ENCODE measurements at places on chromosomes 4 and X.

GRCh38 chr4:41696763-41697162 is 51.8 kb downstream of the PHOX2B start:
- no peak for DNase-seq

- DNase-seq: no peak
These were observed 14.0 kb downstream of the MTM1 start for GRCh38 chrX:150582338-150582948.

GRCh38 chr4:113103556-113103955 is 54.1 kb downstream of the ANK2 start:
- DNase-seq: no peak

- DNase-seq: no peak
These were observed 157.3 kb downstream of the GBA3 start for GRCh38 chr4:22850055-22850454.

DNA sequence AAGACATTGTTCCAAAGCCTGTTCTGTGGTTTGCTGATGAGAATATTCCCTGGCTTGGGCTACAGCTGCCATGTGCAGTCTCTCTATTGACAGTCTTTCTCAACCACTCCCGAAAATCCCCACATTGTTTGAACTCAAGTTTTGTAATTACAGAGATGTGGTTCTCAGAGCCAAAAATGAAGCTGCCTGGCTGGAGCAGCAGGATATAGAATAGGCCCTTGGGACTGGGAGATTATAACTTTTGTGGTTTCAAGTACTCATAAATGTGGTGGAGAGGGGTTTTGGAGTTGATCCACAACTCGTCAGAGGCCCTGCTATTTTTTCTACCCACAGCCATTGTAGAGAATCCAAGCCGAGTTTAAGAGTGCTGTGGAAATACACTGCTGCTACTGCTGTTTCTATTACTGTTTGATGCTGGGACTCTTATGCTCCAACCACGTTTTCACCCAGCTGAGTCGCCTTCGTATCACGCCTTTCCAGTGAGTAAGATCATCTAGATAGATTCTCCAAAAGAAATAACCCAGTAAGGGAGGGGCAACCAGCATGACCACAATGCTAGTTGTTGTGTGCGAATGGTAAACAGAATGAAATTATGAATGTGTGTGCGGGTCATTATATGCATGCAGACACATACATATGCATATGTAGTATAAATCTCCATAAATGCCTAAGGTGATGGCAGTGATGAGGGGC is 57.1 kb upstream of the ATXN3L start:
- DNase-seq: no peak

DNA sequence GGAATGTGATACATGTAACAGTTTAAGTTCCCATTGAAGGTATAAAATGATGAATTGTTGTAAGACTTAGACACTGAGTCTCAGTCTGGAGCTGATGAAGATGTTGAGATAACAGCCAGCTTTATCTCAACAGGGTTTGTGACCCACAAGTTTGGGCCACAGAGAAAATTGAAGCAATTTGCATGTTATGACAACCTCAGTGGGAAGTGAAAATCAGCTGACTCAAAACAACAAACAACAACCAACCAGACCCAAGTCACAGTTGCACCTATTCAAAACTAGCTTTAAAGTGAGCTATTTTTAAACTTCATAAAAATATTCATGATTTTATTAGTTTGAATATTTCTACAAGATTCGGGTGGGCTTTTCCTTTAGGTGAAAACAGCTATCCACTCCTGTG is 8.0 kb downstream of the SFRP2 start:
- no peak for DNase-seq

- DNase-seq: no peak
These were observed 56.7 kb upstream of the ADGRL3 start for GRCh38 chr4:61143461-61143860.

DNA sequence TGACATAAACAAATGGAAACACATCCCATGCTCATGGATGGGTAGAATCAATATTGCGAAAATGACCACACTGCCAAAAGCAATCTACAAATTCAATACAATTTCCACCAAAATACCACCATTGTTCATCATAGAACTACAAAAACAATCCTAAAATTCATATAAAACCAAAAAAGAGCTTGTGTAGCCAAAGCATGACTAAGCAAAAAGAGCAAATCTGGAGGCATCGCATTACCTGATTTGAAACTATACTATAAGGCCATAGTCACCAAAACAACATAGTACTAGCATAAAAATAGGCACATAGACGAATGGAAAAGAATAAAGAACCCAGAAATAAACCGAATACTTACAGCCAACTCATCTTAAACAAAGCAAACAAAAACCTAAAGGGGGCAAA is 342.8 kb upstream of the AGA start:
- no peak for DNase-seq

DNA sequence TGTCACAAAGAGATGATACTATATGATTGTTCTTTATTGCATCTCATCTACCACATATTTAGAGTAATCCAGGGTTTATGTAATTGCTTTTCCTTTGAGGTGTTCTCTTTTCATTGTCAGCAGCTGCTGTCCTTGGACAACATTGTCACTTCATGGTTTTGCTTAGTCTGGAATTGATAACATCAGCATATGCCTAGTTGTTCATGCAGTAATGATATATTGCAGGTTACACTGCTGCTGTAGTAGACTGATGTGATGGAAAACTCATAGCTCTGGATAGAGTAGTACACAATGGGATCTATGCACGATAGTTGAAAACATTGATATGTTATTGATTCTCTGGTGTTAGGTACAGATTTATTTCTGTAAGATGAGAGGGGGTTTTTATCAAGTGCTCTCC is 13.7 kb downstream of the NEIL3 start:
- DNase-seq: no peak

- DNase-seq: no peak
These were observed 6.7 kb downstream of the CORIN start for GRCh38 chr4:47831026-47831679.

DNA sequence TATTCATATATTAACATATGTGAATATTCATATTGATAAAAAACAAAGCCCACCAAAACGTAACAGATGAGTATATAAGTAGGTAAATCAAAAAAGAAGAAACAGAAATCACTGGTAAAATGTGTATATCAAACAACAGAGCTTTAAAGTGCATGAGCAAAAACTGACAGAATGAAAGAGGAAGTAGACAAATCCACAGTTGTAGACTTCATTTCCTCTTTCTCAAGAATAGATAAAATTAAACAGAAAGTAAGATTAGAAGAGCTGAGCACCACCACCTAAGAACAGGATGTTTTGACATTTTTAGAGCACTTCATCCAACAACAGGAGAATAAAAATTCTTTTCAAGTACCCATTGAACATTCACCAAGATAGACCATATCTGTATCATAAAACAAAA is 64.6 kb downstream of the CNKSR2 start:
- no peak for DNase-seq

GRCh38 chr4:149095001-149095400 is 652.8 kb upstream of the NR3C2 start:
- DNase-seq: no peak

- no peak for DNase-seq
These were observed 5.8 kb downstream of the CCNQ start for GRCh38 chrX:153592966-153593688.

GRCh38 chr4:80446664-80447063 is 111.1 kb downstream of the CFAP299 start:
- DNase-seq: no peak

DNA sequence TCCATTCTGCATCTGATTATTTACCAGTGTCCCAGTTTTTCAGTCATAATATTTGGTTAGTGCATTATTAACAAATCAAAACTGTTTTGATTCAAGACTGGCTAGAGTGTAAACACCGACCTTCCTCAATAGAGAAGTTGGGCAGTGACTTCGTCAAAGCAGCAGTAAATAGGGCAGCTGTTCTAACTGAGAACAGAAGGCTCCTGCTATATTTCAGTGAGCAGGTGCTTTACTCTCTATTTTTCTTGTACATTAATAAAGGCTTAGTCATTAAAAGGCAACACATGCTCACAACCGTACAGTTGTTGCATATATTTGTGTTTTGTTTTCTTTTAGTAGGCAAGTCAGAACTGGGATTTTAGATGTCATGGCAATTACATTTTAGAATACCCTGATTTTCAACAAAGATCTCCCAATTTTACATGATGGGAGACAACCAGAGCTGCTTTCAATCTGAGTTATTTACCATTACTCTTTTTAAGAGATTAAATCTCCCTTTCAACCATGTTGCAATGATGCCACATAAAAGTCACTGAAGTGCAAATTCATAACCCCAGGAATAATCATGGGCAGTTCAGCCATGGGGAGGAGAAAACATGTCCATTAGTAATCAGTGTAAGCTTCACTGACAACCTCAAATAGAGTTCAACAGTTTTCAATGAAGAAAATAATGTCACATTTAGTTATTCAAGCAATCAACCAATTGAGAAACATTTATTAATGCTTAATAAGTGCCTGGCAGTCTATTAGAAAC is 233.3 kb downstream of the NDST4 start:
- DNase-seq: no peak

GRCh38 chr4:173257732-173258717 is 76.1 kb downstream of the HMGB2 start:
- DNase-seq: peak; percentile 30

- no peak for DNase-seq
These were observed 41.5 kb upstream of the CYP4V2 start for GRCh38 chr4:186149872-186150271.

DNA sequence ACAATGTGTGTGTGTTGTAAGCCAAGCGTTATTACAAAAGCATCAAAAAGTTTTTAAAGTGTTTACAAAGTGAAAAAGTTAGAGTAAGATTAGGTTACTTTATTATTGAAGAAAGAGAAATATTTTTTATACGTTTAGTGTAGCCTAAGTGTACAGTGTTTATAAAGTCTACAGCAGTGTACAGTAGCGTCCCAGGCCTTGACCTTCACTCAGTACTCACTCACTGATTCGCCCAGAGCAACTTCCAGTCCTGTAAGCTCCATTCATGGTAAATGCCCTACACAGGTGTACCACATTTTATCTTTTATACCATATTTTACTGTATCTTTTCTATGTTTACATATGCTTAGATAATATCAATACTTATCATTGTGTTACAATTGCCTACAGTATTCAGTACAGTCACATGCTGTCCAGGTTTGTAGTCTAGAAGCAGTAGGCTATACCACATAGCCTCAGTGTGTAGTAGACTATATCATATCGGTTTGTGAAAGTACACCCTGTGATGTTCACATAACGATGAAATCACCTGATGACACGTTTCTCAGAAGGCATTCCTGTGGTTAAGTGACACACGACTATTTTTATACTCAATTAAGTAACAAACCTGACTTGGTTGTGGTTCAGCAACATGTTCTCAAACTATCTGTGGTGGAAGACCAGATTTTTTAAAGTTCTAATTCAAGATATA is 152.0 kb upstream of the EDNRA start:
- DNase-seq: no peak

DNA sequence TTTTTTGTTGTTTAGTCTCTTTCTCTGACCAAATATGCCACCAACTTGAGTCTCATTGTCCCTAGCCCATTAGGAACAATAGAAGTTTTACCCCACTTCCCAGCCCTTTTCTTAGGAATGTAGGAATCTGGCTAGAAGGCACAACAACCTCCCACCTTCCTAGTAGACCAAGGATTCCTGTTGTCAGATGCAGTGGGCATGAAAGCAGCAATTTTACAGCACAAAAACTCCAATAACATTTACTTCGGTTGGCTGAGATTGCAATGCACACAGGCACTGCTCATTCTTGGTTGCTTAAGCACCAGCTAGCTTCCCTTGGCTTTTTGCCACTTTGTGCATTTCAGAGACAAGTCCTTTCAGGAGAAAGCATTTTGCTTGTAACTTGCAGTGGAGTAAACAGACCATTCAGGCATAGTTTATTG is 312.8 kb downstream of the TENM3 start:
- no peak for DNase-seq

GRCh38 chrX:134599184-134599914 is 58.9 kb downstream of the PLAC1 start:
- no peak for DNase-seq

- no peak for DNase-seq
These were observed 48.8 kb upstream of the ADAD1 start for GRCh38 chr4:122329876-122330565.

GRCh38 chrX:139297638-139298037 is 232.9 kb upstream of the F9 start:
- DNase-seq: no peak

- no peak for DNase-seq
These were observed 188.3 kb upstream of the NUDT6 start for GRCh38 chr4:123110685-123111084.

GRCh38 chrX:30278365-30278764 is 30.8 kb downstream of the NR0B1 start:
- no peak for DNase-seq

GRCh38 chr4:80412322-80412721 is 76.8 kb downstream of the CFAP299 start:
- no peak for DNase-seq

DNA sequence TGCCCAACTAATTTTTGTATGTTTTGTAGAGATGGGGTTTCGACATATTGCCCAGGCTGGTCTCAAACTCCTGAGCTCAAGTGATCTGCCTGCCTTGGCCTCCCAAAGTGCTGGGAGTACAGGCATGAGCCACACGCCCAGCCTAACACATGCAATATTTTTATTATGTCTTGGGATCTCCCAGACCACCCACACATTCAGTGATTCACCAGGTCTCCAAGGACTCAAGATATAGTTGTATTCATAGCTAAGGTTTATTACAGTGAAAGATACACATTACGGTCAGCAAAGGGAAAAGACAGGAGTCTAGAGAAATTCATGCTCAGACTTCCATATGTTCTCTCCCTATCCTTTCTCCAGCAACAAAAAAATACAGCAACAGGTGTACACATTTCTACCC is 25.5 kb upstream of the FAM120C start:
- no peak for DNase-seq

DNA sequence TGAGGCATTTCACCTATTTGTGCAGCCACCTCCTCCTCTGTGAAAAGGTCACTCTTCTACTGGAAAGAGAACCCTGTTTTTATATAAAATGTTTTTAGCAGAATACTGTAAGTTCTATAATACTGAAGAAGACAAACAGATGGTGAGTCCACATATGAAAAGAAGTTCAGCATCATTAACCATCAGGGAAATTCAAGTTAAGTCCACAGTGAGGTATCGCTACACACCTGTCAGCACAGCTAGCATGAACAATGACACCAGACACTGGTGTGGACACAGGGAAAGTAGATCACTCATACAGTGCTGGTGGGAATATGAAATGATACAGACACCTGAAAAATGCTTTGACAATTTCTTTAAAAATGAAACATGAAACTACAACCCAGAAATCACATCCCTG is 133.0 kb downstream of the MAD2L1 start:
- no peak for DNase-seq

DNA sequence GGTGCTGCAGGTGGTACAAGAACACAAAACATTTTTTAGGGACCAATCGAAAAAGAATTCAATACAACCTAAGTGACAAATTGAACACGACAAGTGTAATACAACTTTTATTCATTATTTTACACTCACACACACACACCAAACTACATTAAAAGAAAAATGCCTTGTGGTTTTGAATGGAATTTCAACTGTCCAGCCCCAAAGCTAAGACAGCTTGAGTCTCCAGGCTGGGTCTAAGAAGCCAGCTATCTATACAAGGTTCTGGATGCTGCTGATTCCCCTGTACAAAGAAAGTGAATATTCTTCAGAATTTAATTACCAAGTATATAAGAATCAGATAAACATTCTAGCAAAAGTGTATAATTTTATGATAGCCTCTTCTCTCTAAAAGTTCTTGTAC is 118.2 kb downstream of the PPP3CA start:
- no peak for DNase-seq

- no peak for DNase-seq
These were observed 964 bp downstream of the VEGFC start for GRCh38 chr4:176791591-176792325.
